ENCODE measurements at places on chromosomes 3 and 15.
A peak's percentile ranks its signal among the peaks of the same experiment; 100 is the strongest.

DNA sequence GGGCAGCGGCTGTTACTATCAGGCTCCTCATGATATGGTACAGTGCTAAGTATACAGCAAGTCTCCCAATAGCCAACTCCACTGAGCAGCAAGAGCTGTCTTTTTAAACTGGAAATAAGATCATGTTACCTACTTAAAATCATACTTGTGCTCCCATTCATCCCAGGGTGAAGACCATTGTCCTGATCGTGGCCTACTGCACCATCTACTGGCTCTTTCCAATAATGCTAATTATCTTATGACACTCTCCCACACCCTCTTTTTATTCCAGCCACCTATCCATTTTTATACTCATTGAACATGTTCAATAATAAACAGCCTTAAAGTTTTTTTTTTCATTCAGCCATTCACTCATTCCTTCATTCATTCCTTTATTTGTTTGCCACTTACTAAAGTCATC, 117.7 kb downstream of the GBE1 start:
- DNase-seq = no peak

- no peak for DNase-seq
Observed at GRCh38 chr3:123685780-123686179, 100.9 kb upstream of the HACD2 start.

DNA sequence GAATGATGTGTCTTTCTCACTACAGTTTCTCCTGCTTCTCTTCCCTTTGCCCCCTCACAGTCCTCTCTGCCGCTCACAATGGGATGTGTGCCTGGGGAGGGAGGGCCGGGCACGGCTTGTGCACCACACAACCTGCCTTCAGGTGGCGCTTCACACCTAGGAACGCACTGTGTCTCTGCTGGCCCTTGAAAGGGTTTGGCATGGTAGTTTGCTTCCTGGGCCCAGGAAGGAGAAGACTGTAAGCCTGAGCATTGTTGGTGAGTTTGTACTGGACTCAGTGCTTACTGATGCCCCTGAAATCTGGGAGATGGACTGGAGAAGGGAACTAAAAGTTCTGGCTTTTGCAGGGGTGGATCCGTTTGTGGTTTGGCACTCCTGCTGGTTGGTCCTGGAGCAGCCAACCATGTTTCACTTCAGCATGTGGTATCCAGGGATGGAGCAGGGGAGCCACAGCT, 9.2 kb downstream of the ALPK3 start:
- no peak for DNase-seq

DNA sequence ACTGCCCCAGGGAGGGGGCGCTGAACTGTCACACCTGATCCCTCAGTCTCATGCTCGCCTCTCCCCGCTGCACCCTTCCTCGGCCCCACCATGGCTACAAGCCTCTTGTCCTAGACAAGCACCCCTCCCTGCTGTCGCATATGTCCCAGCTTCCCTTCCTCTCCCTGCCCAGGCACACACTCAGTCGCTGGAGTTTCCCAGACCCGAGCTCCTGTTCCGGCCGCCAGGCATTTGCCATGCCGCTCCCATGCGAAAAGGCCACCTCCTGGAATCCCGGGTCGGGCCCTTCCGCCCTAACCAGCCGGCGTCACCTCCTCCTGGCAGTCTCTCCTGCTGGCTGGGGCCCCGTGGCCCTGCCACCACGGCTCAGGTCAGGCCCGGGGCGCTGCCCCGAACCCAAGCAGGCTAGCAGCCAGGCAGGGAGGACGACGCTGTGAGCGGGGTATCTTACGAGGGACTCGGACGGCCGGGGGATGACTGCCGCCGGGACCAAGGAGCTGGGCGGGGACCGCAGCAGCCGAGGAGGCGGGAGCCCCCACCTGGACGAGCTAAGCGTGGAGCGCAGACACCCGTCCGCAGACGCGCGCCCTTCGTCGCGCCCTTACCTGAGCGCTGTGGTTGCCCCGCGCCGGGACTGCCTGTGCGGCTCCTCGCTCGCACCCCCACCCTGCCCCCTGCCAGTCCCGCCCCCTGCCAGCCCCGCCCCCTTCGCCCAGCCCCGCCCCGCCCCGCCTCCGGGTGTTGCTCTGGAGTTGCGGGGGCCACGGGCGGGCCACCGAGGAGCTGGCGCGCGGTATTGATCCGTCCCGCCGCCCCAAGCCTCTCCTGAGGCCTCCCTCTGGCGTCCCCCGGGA, at the start of gene ALS2CL:
Gene ALS2CL (minus strand): TSS at position 642 of the 854 bp plus-strand sequence. CDS start 4,239 bp downstream, outside the sequence.
- peak; percentile 16 for DNase-seq

GRCh38 chr3:73680391-73681095, 55.8 kb upstream of the PDZRN3 start:
- DNase-seq = no peak

DNA sequence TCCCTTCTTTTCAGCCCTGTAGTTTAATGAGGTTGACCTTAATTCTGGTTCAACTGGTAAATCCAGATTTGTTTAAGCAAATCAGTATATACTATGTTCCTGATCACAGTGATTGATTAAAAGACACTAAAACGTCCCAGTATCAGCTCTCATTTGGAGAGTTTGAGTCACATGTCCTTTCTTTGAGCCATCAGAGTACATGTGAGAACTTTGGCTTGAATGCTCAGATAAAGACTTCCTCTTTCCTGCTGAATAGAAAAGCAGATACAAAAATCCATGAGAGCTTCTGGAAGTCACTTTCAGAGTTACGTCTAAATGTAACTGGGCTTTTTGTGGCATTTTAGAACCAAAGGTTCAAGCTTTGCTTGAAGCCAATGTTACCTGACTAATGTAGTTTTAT, 341.8 kb upstream of the SATB1 start:
- no peak for DNase-seq

- no peak for DNase-seq
Observed at GRCh38 chr15:96363707-96364106, 33.2 kb downstream of the NR2F2 start.

DNA sequence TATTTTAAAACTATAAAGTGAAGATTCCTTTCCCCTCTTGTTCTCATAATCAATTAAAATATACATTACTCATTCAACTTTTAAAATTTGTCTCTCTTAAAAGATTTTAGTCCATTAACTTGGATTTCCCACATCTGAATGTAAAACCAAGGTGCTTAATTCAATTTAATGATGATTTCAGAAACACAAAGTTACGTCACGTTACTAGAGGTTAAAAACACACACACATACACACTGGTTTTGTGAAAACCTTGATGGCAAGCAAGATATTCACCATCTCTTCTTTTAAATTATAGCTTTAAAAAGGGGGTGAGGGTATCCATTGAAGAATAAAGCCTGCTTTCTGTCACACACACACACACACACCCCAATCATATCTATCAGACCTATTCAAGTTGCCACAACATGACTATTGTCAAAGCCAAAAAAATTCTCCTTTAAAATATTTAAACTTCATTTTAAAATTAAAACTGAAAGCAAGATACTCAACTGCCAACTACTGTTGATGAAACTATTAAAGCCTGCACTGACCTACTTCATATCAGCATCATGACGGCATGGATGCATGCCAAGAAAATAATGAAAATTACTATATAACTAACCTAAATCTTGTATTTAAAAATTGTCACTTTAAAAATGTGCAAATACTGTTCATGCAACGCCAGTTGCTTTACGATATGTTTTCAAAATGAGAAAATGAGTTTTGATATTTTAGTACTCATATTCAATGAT, 2.1 kb downstream of the RFX7 start:
- no peak for DNase-seq

- peak; percentile 0 for DNase-seq
Observed at GRCh38 chr15:70936326-70936725, 43.7 kb downstream of the LRRC49 start.

- no peak for DNase-seq
Observed at GRCh38 chr15:84783493-84784251, 33.5 kb upstream of the ALPK3 start.

DNA sequence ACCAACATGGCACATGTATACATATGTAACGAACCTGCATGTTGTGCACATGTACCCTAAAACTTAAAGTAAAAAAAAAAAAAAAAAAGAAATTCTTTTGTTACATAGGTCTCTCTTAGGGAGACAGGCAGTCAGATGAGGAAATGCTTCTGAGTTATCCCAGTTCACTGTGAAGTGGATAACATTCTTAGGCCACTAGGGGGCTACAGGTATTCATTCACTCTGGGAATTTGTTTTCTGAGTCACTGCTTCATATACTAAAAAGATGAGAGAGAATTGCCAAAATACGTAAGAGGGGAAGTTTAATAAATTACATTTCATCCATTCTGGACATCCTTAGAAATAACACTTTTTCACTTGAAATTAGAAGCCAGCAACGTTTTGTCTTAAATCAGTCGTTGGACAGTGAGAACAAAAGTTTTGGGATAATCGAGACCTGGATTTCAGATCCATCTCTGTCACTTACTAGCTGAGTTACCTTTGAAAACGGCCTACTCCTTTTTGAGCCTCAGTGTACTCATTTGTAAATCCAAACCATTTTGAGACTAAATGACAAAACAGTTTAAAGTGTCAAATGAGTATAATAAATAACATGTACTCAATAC, 738.4 kb upstream of the ALCAM start:
- no peak for DNase-seq

- DNase-seq = no peak
Observed at GRCh38 chr3:164408326-164408725, 670.0 kb downstream of the SI start.

DNA sequence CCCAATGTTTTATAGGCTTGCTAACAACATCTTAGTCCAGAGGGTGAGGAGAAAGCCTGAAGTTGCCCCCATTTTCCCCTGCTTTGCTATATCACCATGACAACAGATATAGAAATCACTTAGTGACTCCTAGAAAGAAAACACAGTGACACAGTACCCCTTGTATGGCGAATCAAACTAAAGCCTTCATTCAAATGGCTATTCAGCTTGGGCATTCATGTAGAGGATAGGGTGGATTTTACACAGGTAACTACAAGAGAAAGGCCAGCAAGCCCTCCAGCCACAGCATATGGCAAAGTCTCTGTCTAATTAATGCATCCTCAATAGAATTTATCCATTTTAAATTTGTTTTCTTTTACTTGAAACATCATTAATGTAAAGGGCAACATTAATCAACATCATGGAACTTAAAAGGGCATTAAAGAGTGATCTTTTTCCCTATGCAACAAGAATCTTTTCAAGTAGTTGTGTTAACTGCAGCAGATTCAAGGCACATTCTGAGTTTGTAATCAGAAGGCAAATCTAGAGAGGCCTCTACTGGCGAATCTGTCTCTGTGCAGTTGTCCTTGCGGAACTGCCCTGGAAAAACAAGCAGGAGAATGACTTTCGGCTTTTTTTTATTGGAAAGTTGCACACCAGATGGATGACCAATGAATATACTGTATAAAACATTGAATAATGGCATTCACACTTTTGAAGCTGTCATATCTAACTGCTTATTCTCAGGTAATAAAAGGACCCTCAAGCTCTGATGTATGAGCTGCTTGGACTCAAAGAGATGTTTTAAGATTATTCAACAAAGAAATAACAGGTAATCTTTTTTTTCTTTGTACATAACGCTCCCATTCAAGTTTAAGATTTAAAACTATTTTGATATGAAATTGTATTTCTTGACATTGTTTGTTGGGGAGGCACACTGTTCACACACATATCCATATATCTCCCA, 621.7 kb upstream of the AGTR1 start:
- DNase-seq = no peak

DNA sequence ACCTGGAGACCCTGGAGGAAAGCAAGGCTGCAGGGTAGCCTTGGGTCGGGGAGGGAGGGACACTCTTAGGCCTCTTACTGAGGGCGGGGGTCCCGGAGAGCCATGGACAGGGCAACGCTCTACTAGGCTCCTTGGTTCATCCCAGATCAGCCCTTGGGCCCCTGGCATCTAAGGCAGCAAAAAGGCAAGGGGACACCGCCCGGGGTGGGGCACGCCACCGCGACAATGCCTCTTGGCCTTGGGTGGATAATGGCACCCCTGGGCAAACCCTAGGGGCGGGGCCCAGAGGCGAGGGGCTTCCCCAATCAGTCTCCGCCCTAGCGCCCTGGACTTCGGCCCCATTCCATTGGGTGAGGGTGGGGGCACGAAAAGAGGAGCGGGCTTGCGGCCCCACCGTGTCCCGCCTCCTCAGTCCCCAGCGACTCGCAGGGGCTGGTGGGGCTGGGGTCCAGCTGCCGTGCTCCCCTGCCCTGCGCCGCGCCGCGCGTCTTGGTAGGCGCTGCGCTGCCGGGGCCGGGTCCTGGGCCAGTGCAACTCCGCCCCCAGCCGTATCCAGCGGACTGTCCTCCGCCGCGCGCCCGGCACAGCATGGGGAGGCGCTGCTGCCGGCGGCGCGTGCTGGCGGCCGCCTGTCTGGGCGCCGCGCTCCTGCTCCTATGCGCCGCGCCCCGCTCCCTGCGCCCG, at the start of gene CHST13:
Gene CHST13 (plus strand): TSS at position 411 of the 684 bp plus-strand sequence. CDS start 178 bp downstream, at position 589.
- peak; percentile 14 for DNase-seq

DNA sequence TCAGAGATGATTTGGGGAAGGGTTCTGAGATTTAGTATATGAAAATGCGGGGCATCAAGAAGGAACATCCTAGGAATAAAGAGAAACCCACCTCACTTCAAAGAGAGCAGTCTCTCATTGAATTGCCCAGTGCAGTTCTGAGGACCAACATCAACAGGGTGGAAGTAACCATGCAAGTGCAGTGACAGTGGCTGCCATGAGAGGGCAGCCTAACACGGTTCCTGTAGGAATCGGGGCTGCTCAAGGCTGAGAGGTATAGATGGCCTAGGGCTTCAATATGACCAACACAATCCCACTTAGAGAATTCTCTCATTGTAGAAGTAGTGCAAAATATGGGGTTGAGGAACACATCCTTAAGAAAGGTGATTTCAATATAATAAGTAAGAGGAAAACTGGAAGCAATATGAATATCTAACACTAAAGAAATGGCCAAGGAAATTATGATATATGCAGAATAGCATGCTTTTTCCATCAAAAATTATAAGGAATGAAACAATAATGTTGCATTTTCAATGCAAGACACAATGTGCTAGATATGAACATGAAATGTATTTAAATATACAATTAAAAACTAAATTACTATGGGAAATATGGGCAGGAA, 51.1 kb upstream of the ARRDC4 start:
- no peak for DNase-seq

DNA sequence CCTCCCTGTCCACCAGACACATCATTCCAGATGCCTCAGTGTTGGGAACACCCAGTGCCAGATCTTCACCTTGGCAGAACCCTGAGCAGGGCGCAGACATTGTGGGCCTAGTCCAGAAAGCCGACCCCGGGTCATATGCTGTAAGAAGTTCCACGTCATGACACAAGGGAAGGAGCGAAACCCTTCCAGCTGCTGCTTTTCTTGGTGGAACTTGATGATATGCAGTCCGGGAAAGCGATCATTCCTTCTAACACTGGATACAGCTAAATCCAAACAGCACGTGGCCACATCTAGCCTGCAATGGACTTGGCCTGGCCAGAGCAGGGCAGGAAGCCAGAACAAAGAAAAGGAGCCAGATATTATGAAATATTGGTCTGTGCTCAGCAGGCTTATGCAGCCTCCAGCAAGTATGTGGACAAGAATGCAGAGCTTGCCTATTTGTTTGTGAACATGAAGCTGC, 22.0 kb downstream of the GASK1A start:
- no peak for DNase-seq

GRCh38 chr3:116135457-116136085, 309.7 kb downstream of the LSAMP start:
- no peak for DNase-seq

- no peak for DNase-seq
Observed at GRCh38 chr15:37931868-37932267, 2.6 kb upstream of the TMCO5A start.

- DNase-seq = no peak
Observed at GRCh38 chr3:120831066-120831465, 76.9 kb upstream of the STXBP5L start.

GRCh38 chr3:43086460-43087165, 19.3 kb downstream of the POMGNT2 start:
- no peak for DNase-seq
